ENCODE measurements at places on chromosomes 7 and 10.

- no peak for DNase-seq
These were observed 2.0 kb downstream of the SRGN start for GRCh38 chr10:69089638-69090599.

GRCh38 chr10:125514206-125515162, 168.5 kb downstream of the TEX36 start:
- DNase-seq = no peak

- no peak for DNase-seq
These were observed 2.7 kb upstream of the CPA5 start for GRCh38 chr7:130341882-130342281.

DNA sequence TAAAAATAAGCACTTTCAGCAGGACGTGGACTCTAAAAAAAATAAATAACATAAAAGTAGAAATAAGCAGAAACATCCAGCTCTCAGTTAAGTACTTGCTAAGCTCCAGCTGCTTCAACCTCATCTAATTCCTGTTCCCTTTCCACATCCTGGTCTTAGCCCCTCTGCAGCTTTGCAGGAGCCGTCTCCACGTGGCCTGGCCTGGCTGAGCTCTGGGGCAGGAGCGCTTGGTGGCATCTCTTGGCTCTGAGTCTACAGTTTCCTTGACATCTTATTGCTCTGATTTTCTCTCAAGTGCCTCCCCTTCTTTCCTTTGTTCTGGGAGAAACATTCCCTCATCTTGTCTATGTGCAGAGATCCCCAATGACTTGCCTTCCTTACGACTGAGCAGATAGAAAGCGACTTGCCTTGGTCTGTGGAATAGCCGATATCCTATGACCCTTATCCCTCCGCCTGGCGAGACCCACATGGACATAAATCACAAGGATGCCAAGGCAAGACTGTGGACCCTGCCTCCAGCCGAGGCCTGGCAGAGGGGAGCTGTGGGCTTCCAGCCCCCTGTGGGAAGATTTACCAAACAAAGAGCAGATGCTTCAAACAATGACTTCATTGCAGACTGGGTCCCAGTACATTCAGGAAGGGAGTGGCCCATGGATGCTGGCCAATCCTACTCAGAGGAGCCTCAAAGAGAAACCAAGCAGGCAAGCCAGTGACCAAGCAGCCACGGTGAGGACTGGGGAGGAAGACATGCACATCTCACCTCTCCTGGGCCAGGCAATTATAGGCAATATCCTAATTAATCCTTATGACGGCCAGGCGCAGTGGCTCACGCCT, 61.9 kb downstream of the SPOCK2 start:
- DNase-seq = no peak

DNA sequence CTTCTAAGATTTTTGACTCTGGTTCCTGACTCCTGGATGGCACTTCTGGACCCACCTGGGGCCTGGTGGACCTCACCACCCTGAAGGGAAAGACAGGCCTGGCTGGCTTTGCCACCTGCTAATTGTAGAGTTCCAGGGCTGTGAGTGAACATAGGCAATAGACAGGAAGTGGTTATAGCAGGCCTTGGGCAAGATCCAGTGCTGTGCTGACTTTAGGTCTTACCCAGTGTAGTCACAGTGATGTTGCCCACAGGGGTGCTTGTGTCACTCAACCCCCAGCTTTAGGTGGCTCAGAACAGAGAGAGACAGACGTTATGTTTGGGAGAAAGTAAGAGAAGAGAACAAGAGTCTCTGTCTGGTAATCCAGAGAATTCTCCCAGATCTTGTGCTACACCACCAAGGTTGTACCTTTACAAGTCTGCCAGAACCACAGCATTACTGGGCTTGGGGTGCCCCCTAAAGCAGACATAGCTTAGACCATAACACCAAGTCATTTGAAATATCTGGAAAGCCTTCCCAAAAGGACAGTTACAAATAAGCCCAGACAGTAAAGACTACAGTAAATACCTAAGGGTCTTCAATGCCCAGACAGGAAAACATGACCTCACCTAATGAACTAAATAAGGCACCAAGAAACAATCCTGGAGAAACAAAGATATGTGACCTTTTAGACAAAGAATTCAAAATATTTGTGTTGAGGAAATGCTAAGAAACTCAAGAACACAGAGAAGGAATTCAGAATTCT, 303.4 kb downstream of the PCLO start:
- no peak for DNase-seq

DNA sequence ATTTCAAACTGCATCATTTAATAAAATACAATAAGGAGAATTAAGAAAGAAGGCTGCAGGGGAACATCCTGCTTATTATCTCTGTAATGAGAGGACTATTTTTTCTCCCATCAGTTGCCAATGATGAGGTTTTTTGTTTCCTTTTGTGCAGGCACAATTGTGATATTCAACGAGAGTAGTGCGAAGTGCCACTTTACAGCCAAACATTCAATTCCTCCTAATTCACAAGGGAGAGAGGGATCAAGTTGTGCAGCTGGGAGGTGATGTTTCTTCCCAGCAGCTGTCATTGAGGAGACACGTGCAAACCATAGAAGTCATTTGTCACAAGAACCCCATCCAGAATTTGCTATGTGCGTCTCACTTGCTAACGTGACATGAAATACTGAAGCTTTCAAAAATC, 81.6 kb upstream of the ICA1 start:
- peak; percentile 5 for DNase-seq

GRCh38 chr10:36711361-36711760, 414.0 kb upstream of the ANKRD30A start:
- DNase-seq = no peak

- DNase-seq = no peak
These were observed 69.4 kb downstream of the RNF133 start for GRCh38 chr7:122629412-122629953.

DNA sequence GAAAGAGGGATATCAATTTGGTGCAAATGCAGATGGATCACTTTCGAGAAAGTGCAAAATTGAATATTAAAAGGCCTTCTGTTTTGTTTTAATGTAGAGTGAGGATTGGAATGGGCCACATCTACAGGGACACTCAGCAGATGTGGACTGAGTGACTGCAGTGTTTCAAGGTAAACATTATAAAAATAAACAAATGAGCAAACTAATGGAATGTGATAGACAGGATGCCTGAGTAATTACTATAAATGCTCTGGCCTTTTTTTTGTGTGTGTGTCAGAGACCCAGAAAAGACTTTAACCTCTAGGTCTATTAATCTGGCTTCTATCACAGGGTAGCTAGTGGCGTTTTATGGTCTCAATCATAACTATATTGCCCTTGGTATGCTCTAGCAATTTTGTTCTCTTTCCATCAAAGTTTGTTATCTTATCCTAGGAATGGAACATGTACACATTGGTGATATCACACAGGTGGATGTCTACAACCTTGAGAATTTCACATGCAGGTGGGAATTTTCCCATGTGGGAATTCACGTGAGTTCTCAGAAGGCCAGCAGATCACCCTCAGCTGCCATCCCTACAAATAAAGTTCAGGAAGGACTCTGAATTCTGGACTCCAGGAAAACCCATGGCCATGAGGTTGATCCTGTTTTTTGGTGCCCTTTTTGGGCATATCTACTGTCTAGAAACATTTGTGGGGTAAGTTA, at the start of gene CPA2:
Gene CPA2, plus strand, starts transcription at position 606 of the 703 bp plus-strand sequence. Its CDS starts 19 bp downstream, at position 625.
- DNase-seq = no peak

- DNase-seq = no peak
These were observed 98.4 kb downstream of the UBE2H start for GRCh38 chr7:129854401-129854800.

DNA sequence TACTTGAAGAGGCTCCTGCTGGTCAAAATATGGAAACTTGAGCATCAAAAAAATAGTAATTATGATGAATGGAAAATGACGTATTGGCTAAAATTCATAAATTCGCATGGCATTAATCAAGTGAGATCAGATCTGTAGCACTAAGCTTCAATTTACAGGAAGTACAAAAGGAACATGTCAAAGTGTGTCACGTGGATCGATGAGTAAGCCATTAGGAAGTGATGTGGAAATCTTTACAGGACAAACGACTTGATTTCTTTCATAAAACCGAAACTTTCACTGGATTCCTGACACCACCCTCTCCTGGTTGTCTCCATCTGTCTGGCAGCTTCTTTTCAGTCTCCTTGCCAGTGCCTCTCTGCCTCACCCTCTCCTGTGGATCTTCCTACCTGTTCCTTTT, 25.8 kb downstream of the AKR1C8 start:
- no peak for DNase-seq

GRCh38 chr7:26178272-26178960, 22.1 kb downstream of the HNRNPA2B1 start:
- no peak for DNase-seq

DNA sequence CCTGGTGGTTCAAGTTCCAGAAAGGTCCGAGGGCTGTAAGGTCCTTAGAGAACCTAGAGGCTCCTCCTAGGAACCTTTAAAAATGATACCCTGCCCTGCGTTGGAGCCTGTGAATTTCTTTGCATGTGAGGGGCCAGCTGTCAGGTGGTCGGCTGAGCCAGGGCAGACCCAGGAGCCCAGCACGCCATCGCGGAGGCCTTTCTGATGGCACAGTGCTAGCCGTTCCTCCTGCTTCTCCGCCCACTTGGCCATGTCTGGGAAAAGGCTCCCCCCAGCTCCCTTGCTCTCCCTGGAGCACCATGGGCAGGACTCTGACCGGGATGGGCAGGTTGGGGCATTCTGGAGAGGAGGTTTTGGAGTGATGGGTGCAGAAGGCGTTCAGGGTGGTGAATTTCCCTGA, 7.6 kb downstream of the ZNF316 start:
- no peak for DNase-seq

DNA sequence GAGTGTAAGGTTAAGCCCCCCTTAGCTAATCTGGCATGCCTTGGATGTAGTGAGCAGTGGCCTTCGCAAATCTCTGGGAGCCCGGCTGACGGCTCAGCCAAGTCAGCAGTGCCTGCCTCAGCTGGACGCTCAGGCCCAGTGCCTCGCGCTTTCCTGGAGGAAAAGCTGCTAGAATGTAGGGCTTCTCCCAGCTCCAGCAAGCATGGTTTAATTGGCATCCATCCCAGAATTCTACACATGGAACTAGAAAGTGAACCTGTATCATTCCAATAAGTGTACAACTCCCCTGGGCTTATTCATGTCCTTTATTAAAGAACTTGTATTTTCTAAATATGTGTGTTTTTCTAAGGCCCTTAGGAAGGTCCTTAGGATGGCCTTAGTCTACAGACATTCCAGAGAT, 287.8 kb upstream of the SHH start:
- no peak for DNase-seq

GRCh38 chr7:159192013-159192412, 47.3 kb upstream of the VIPR2 start:
- DNase-seq = no peak

DNA sequence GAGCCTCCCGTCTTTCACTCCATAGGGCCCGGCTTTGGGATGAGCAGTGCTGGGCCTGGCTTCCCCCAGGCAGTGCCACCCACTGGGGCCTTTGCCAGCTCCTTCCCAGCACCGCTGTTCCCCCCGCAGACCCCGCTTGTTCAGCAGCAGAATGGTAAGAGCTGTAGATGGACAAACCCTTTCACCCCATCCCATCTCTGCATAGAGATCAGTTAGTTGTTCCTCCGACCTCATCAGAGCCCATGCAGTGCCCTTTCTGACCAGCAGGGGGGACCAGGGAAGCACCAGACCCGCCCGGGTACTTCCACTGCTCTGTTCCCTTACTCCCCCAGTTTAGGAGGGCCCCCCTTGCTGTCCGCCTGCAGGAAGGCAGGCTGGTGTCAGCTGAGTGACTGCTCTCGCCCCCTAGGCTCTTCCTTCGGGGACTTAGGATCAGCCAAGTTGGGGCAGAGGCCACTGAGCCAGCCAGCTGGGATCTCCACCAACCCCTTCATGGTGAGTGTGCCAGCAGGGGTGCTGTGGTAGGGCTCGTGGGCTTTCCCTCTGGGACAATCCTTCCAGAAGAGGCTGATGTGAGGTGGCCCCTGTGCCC, 9.8 kb downstream of the SAP25 start:
- peak; percentile 42 for DNase-seq

- no peak for DNase-seq
These were observed 182.1 kb downstream of the EVX1 start for GRCh38 chr7:27424749-27425148.

DNA sequence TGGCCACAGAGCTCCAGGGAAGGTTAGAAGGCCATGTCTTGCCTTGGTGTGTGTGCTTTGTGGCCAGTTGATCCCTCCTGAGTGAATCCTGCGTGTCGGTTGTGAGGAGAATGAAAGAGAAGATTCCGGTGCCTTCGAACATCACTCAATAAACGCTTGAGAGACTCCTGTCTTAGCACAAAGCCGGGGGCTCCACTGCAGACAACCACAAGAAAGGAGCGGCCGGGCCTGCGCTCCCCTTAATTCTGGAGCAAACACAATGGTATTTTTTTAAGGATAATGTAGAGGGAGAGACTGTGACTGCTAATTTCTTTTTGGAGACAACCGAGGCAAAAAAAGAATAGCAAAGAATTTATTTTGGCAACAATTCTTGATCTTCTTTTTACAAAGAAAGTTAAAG, 286.8 kb upstream of the SHH start:
- DNase-seq = no peak

- DNase-seq = no peak
These were observed 171.6 kb downstream of the GALNT17 start for GRCh38 chr7:71303566-71303965.

GRCh38 chr10:45418417-45418848, 44.4 kb downstream of the ALOX5 start:
- no peak for DNase-seq

DNA sequence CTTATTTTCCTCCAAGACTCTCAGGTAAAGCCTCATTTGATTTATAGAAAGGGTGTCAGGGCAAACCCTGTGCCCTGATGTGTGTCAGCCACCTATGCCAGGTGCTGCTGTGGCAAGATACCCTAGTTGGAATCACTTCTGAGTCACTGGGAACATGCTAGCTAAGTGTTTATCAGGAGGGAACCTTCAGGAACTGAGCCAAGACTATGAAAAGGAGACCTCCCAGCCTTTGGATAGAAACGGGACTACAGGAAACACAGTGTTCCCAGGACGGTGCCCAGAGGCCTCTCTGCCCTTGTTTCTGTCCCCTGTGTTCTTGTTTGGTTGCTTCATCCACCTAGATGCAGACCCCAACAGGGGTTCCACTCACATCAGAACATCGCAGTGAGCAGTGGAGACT, 28.5 kb downstream of the CNNM1 start:
- no peak for DNase-seq

GRCh38 chr10:104331208-104331838, 6.9 kb downstream of the ITPRIP start:
- no peak for DNase-seq

DNA sequence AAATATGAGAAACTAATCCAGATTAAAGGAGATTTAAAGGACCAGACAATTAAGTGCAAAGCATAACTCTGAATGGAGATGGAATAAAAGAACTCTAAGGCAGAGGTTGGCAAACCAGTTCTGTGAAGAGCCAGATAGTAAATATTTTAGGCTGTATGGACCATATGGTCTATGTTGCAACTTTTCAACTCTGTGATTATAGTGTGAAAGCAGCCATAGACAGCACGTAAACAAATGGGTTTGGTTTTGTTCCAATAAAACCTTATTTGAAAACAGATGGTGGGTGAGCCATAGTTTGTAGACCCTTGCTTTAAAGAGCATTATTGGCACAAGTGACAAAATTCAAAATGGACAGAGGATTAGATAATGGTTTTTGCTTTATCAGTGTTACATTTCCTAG, 884.1 kb downstream of the CCSER2 start:
- no peak for DNase-seq

GRCh38 chr7:130789436-130789835, 55.4 kb upstream of the KLF14 start:
- DNase-seq = no peak

Measured in anterior cingulate cortex (tissue), 58 donors.